ENCODE measurements at places on chromosomes 2 and 18.

GRCh38 chr2:186220409-186220808 is 265.7 kb upstream of the ZC3H15 start:
- DNase-seq: no peak

- DNase-seq: no peak
Observed at GRCh38 chr2:73890301-73891092, 2.3 kb upstream of the ACTG2 start.

DNA sequence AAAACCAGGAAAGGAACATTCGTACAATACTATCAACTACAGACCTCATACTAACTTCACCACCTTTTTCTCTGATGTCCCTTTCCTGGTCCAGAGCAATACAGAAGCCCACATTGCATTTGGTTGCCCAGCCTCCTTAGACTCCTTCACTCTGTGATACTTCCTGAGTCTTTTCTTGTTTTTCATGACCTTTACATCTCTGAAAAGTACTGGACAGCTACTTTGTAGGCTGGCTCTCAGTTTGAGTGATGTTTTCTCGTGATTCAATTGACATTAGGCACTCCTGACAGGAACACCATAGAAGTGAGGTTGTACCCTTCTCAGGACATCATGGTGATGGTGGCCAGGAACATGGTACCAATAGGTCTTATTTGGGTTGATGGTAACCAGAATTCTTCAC is 185.9 kb upstream of the SLC39A10 start:
- no peak for DNase-seq

DNA sequence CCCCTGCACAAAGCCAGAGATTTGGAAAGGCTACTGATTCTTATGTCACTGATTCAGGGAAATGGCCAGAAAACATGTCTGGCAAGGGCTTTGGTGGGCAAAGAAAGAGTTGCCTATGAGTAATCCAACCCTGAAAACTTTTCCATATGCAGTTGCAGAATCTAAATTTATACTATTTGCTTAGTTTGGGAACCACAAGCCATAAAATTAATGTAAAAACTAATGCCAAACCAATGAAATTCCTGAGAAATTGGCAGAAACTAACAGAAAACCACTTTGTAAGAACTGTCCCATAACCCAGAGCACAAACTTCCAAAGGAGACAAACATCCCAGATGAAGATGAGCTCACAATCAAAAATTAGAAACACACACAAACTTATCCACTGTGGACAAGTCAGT is 48.8 kb downstream of the TCF4 start:
- DNase-seq: no peak

- no peak for DNase-seq
Observed at GRCh38 chr2:204625135-204625534, 79.9 kb downstream of the PARD3B start.

DNA sequence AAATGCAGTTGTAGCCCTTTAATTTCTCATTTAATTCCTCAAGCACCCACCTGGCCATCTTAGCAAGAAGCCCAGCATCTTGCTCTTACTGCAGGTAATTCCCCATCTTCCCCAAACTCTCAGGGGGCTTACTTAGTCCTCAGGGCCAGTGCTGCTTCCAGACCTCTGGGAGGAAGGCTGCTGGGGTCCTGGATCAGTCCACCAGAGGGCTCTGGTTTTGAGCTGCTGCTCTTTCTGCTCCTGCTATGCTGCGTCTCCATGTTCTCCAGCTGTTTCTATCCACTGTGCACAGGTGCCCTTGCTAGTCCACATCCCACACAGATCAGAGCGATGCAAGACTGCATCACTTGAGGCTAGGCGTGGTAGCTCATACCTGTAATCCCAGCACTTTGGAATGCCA is 34.5 kb upstream of the TMEM87B start:
- no peak for DNase-seq

DNA sequence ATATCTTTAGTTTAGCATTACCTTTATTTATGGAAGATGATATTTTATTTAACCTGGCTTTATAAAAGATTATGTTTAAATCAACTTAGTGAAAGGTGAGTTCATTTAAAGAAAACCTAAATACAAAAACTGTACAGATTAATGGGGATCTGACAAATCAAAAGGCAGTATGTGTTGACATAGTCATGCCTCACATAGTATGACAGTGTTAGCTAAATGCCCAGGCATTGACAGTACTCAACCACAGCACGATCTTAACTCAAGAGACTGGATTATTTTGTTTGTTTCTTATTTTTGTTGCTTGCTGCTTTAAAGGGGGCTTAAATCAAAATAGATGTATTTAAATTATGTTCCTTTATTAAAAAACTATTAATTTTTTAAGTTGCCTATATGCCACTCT is 7.8 kb downstream of the DOK6 start:
- DNase-seq: no peak

GRCh38 chr18:49811151-49811938 is 2.0 kb downstream of the ACAA2 start:
- DNase-seq: no peak

- DNase-seq: no peak
Observed at GRCh38 chr2:65314801-65315441, 87.3 kb downstream of the ACTR2 start.

- DNase-seq: no peak
Observed at GRCh38 chr2:120669971-120670370, 65.7 kb upstream of the GLI2 start.

DNA sequence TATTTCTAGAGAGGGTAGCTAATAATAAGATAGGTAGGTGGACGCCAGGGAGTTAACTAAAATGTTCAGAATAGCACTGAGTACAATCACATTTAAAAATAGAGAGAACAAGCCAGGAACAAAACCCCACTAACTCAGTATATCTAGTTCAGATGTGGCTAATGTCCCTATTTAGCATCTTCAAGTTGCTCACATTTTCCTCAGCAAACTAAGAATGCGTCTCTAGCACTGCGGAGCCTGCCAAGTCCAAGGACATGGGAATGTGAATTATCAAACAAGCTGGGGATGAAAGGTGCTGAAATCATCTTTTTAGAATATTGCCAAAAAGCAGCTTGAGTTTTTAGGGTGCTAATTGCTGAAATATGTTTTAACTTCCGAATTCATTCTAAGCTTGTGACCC is 398.5 kb upstream of the FIGN start:
- no peak for DNase-seq

DNA sequence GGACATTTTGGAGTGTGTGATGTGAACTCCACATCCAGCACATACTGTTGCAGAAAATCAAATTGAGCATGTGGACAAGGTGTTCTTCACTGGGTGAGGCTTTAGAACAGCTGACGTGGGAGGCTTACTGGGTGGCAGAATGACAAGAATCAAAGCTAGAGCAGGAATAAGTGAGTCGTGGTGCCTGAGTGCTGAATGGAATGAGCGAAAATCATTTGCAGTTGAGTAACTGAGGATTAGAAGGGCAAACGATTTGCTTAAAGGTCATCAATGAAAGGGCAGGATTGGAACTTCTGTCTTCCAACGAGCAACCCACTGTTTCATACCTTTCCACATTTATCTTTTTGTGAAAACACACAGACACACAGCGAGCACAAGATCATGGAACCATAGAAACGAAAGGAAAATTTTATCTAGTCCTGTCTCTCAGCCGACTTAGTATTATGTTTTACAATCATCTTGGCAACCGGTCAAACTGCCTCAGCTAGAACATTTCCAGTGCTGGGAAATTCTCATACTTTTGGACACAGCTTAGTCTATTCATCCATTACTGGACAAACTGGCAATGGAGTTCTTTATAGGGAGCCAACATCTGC is 7.2 kb upstream of the DAW1 start:
- no peak for DNase-seq

DNA sequence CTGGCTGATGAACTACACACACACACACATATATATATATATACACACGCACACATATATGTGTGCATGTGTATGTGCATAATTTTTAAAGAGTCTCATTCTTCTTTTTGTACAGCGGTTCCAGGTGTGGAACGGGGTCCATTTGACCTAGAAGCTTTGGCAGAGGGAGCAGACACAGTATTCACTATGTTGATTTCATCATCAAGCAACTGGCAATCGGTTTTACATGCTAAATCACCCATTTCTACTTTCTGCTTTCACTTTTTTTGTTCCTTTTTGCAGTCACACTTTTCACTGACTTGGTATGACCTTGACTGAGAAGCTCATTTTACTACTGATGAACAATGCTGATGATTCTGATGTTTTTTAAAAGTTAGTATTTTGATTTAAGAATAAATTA is 63.0 kb upstream of the PGAP1 start:
- DNase-seq: no peak

- DNase-seq: no peak
Observed at GRCh38 chr2:115369400-115369799, 927.0 kb downstream of the DPP10 start.

DNA sequence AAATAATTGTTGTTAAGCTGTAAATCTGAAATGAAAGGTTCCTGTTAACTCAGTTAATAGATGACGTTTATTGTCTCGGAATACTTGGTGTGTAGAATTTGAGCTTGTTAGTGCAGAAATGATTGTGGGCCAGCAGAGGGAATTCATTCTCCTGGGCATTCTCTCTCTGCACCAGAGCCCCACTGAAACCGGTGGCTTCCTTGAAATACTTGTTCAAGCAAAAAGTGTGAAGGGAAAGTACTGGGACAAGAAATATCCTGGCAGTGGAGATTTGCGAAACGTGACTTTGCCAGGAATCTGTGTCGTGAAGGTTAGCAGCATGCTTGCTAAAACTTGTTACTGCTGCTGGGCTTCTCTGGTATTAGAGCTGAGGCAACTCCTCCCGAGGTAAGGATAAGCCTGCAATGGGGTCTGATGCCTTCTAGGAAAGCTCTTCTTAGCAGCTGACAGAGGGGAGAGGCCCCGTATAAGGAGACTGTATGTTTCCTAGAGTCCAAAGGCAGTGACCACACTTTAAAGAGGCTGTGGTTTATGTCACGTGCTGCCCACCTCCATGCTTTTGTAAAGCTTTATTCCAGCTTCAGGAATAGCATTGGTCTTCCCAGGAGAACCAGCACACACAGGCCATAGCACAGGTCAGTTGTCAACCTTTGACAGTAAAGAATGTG is 2.0 kb downstream of the ITGA6 start:
- DNase-seq: no peak

Measured in ecto neural progenitor cell (in vitro differentiated cells).